T follicular helper cell (primary cell): ENCODE measurements at places on chromosomes 12 and 14.
A peak's percentile ranks its signal among the peaks of the same experiment; 100 is the strongest.

GRCh38 chr14:41343857-41344256 is 262.8 kb upstream of the LRFN5 start:
- no peak for DNase-seq

GRCh38 chr12:101086490-101087135 is 123.4 kb downstream of the SLC5A8 start:
- DNase-seq, result no peak

- peak; percentile 25 for DNase-seq
These were observed 125.7 kb downstream of the TSPAN9 start for GRCh38 chr12:3202734-3203446.

GRCh38 chr14:98244966-98245569 is 1026.9 kb downstream of the BCL11B start:
- DNase-seq, result no peak

GRCh38 chr12:116745554-116745953 is 7.4 kb downstream of the RNFT2 start:
- DNase-seq, result no peak
